ENCODE measurements at places on chromosomes 7 and 10.

GRCh38 chr7:2559283-2559950 is 638 bp downstream of the IQCE start:
- no peak for DNase-seq

DNA sequence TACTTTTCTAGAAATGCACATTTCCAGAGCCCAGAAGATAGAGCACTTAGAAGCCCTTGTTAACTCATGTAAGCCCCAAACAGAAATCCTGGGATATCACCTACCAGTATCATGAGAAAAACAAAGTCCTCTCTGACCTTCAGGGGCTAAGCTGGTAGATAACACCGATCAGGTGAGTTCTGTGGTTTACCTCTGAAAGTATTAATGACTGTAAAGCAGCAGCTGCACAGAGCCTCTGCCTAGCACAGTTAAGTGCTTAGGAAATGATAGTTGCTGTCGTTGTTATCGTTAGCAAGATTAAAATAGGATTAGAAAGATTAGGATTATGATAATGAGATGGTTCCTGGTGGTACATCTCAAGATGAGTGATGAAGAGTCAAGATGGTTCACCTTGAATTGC is 64.9 kb downstream of the PLXNA4 start:
- DNase-seq, result no peak

DNA sequence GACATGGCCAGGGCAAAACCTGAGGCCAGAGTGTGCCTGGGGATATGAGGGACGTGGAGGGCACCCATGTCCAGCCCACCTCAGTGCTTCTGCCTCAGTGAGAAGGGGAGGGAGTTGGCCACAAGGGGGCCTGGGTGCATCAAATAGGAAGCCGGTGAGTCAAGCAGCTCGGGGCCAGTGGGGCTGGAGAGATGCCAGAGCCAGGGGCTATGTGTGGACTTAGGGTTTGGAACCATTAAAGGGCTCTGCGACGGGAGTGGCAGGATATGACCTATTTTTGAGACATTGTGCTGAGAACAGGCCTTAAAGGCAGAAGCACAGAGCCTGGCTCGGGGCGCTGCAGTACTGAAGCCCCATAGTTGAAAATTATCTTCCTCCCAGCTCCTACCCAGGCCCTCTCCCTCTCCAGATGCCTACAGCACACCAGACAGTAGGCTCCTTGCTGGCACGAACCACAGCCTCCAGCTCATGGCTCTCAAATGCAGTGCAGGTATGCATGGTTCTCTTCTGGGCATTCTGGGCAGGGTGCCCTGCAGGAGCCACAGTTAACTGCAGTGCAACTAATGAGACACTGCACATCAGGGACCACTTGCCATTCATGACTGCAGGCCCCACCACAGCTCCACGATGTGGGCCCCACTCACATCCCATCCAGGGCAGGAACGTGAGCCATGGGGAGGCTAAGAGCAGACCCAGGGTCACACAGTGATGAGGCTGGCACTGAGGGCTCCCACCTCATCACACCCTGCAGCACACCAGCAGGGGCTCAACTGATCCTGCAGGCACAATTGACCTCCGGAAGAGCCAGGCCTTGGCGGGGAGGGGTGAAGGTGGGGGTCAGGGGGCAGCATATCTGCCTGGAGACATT is 7.2 kb upstream of the PGAM2 start:
- peak; percentile 21 for DNase-seq

- no peak for DNase-seq
Observed at GRCh38 chr10:124865676-124866075, 64.1 kb downstream of the ABRAXAS2 start.

DNA sequence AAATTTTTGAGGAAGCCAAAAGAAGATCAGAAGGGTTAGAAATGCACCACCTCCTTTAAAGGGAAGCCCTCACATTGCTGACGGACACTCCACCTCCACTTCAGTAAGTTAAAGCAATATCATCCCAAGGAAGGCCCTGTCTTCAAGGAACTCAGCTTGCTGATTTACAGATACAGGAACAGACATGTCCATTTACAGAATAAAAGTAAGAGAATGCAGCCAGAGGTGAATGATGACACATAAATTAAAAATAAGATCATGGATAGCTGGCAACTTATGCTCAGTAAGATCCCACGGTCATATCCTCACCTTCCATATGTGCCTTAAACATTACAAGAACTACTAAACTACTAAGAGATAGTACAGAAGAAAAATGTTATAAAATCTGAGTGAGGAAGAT is 20.4 kb downstream of the GRB10 start:
- no peak for DNase-seq

GRCh38 chr10:36437367-36437766 is 688.0 kb upstream of the ANKRD30A start:
- no peak for DNase-seq

DNA sequence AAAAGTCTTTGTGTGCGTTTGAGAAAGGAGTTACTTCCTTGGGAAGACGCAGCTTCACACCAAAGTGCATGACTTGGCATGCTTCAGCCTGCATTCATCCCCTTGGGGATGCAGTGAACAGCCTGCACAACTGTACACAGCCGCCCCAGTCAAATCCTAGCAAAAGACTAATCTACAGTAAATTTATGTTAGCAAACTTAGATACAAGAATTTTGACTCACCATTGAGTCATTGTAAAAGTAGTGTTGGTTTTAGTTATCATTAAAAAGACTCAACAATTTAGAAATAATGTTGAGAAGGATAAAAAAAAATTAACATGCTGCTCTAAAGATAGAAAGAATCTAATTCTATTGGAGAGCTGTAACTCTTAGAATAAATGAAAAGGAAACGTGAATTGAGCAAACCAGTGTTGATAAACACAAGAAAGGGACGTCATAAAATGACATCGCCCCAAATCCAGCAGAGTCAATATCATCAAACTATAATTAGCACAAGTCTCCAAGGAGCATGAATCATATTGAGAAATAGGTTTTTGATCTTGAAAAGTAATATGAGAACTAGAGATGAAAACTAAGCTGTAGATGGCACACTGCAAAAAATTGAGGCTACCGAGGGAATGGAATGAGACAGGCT is 11.9 kb upstream of the OPTN start:
- no peak for DNase-seq

GRCh38 chr10:79079490-79080355 is 11.0 kb downstream of the ZMIZ1 start:
- no peak for DNase-seq

DNA sequence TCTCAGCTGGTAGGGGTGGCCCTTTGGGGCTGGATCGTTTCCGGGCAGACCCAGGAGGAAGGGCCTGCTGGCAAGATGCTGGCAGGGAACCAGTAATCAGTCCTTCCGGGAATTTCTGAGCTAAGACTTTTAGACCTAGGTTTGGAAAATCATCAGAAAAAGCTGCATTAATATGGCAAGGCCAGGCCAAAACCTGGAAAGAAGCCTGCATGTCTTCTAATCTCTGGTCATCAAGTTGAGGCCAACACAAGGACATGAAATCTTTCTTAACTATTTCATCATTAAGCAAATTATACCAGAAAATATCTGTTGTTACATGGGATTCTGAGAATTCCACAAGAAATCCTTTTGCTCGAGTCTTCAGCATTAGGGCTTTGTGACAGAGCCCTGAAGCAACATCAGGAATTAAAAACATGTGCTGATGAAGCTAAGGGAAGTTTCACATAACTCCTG is 19.9 kb downstream of the CPA1 start:
- no peak for DNase-seq

DNA sequence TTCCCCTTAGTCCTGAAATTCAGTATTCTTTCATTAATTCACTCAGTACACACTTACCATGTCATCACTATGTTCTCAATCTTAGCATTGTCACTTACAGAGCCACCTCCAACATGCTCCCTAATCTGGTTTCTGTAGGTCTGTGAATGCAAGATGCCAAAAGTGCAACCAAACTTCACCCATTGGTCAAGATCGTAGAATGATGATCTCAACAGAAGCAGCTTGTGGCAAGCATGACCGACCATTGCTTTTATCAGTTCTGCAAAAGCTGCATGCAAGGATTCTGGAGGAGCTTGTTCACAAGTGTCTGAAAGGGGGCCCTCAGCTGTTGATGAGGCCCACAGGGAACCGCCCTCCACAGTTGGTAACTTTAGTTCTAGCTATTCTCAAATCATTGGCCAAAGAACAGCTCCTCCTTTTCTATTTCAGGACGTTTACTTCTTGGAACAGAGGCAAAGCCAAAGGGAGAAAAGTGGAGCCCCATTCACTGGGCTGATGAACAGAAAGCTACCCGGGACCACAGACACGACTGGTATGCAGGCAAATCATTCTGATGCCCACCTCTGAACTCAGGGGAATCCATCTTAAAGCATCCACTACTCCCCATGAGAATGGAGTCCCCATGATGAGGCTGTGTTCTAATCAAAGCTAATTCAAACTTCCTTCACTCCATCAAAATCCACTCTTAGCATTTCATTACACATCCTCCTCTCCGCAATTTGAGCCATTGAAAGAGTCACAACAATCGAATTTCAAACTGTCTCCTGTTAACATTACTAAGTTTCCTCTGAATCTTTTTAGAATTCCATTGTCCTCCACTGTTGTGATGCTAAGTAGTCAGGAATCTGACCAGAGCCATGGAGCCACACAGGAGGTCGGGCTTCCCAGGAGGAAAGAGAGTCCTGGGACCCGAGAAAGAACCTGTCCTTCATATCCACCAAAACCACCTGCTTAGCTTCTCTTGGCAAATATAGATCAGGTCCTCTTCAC is 13.9 kb downstream of the GRB10 start:
- no peak for DNase-seq

GRCh38 chr10:37384923-37385322 is 259.5 kb downstream of the ANKRD30A start:
- no peak for DNase-seq

DNA sequence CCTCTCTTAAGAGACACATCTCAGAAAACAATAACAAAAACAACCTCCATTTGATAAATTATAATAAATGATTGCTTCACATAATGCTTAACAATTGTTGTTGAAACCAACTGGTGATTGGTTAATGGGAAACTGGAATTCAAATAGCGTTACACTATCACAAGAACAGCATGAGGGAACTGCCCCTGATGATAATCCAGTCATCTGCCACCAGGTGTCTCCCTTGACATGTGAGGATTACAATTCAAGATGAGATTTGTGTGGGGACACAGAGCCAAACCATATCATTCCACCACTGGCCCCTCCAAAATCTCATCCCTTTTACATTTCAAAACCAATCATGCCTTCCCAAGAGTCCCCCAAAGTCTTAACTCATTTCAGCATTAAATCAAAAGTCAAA is 375.9 kb downstream of the BMPER start:
- DNase-seq, result no peak

- peak; percentile 37 for DNase-seq
Observed at GRCh38 chr7:38222481-38223096, 44.5 kb downstream of the STARD3NL start.

DNA sequence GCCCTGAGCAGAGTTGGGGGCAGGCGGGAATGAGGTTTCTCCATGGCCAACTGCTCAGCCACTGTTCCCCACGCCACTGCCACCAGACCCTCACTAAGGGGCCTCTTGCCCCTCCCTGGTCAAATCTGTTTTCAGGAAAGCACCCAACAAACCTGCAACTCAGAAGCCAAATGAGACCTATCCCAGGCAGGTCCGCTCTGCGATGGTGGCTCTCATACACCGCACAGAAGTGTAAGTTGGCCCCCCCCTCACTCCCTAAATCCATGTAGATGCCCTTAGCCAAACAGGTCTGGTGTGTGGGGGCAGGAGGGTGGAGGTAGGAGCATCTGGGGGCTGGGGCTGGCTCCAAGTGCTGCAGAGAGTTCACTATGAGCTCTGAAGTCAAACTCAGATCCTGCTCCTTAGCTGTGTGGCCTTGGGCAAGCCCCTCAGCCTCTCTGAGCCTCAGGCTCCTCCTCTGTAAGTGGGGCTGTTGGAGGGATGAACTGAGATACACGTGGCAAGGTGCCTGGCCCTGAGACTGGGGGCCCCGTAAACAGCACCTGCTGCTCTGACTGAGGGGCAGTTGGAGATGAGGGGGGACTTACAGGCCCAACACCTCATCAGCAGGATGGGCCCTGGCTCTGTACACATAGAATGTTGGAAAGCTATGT is 1.1 kb downstream of the MMRN2 start:
- no peak for DNase-seq

DNA sequence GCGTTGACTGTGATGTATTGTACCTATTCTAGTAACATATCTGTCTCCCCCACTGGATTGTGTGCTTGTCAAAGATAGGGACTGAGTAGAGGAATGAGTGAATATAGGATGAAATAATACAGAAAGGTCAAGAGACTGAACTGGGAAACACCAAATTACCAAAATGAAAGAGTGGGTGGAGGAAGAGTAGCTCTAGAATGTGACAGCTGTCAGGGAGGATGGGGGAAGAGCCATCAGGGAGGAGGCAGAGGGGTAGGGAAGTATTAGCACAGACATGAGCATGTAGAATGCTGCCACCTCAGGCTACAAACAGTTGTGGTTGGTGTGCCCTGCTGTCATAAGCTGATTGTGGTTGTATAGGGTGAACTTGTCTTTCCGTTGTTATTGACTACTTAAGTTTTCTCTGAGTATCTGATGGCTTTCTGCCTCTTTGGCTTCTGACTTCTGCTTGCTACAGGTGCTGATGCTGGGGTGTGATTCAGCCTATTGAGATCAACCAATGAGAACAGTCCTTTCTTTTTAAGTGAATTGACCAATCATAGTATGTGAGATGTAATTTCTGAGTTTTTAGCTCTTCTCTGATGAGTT is 5.6 kb downstream of the CCSER2 start:
- no peak for DNase-seq

- no peak for DNase-seq
Observed at GRCh38 chr7:128131731-128132130, 100.5 kb upstream of the LRRC4 start.

GRCh38 chr7:27199849-27200760 is at the start of gene HOXA13:
TSS of gene HOXA13 (minus strand) at chr7:27200091. CDS start at chr7:27200077, 14 bp downstream.
- peak; percentile 49 for DNase-seq
